Cortex of kidney (tissue), 1 donor: ENCODE measurements at places on chromosomes 5 and 9.

GRCh38 chr9:137336735-137337134 is 34.7 kb upstream of the NRARP start:
- no peak for DNase-seq

DNA sequence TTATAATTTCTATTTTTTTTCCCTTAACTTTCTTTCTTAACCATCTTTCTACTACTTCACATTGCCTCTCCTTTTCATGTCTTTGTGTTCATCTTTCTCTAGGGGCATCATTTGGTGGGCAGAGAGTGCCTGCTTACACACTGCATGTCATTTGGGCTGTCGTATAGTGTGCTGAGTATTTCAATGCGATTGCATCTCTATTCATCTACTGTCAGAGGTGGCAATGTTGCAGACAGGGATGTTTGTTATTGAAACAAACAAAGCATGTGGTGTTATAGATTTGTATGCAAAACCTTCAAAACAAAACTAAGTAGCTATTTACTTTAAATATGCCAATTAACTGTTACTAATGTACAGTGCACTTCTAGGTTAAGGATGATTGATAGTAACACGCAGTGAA is 141.1 kb upstream of the MEF2C start:
- DNase-seq: no peak

DNA sequence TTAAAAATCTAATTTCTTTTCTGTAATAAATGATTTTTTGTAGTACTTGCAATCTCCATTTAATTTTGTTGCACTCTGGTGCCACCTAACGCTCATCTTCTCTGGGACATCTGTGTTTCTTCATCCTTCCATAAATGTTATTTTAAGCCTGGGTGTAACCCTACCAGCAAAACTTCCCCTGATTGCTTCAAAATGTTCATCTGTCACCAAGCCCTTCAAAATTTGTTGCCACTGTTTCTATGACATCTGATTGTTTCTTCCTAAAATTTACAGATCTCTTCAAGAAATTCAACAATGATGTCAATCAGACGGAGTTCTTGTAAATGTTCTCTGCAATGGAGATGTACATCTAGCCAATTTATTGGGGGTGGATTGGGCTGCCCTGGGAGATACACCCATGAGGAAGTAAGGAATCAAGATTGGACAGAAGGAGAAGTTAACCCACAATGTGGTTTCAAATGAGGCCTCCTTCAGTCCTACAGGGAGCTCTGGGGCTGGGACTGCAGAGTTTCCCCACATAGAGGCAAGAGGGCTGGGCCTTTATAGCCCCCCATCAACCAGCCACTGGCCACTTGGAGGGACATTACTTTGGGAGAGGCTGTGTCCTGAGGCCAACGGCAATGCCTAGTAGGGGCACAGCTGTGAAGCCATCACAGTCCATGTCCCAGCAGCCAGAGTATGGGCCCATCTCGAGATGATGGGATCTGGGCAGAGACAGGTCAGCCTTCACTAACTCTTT is 23.3 kb downstream of the MCTP1 start:
- DNase-seq: no peak

- no peak for DNase-seq
Observed at GRCh38 chr5:68159224-68159951, 56.2 kb upstream of the PIK3R1 start.
